ENCODE measurements at places on chromosomes 2 and 18. TPM values are rescaled to one million over a fixed set of nuclear protein-coding genes. Genes with fewer than 3 reads are reported as not detected.

GRCh38 chr2:226489775-226490541 is 309.7 kb downstream of the IRS1 start:
- no peak for DNase-seq

- DNase-seq = no peak
Observed at GRCh38 chr2:45394216-45394615, 216.9 kb downstream of the SRBD1 start.

- no peak for DNase-seq
Observed at GRCh38 chr18:51054764-51055163, 24.8 kb downstream of the SMAD4 start.

- DNase-seq = peak; percentile 81
Observed at GRCh38 chr18:59005262-59005661, 134.4 kb upstream of the SEC11C start.

DNA sequence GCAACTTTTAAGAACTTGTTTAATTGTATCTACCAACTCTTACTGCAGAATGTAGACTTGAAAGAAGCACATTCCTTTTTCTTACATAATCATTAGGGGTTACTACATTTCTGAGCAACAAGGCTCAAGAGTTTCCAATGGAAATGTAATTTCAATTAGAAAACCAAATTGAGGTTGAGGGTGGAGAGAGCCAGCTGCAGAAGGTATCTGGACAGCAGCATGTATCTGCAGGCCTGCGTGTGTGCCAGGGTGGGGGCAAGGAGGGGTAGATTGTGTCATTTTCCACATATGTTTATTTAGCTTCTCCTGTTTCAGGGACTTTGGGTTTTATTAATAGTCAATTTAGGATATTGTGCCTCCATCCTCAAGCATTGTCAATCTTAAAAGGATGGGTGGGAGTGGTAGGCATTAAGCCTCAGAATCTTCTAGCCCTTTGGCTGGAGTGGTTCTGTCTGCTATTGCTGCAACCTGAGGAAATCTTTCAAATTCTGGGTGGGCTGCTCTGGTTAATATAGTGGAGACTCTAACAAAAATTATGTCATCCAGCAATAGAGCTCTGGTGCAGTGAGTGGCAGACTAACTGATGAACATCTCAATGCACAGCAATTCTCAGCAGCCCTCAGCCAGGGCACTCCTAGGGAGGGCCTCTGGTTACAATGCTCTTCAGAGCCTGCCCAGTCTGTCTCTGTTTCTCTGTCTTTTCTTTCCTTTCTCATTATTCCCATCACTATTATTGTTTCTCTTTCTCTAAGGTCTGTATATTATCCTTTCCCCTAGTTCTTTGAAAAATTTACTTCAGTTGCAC is 151.4 kb downstream of the RPIA start:
- no peak for DNase-seq

DNA sequence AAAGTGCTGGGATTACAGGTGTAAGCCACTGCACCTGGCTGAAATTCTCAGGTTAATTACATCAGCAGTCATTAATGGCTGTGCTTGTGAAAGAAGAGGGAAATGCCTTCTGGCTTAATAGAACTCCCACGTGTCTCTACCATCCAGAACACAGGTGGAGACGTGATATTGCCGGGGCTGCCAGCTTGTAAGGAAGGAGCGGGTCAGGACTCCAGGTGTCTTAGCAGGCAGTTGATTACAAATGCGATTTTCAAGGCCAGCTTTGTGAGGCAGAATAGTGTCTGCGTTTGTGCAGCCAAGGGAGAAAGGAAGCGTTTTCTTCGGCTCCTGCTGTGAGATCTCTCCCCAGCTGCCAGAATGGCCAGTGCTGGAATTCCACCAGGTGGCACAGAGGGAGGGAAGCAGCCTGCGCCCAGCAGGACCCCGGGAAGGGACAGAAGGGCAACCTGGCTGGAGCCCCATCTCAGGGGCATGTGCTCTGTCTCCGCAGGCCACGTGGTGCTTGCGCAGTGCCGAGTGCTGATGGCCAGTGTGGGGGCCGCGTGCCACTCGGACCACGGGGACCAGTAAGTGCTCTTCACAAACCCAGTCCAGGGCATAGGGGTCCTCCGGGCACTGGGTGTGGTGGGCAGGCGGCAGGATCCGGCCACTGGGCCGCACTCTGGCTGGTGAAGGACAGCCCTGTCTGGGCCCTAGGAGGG is 3.7 kb upstream of the ESPNL start:
- peak; percentile 58 for DNase-seq

DNA sequence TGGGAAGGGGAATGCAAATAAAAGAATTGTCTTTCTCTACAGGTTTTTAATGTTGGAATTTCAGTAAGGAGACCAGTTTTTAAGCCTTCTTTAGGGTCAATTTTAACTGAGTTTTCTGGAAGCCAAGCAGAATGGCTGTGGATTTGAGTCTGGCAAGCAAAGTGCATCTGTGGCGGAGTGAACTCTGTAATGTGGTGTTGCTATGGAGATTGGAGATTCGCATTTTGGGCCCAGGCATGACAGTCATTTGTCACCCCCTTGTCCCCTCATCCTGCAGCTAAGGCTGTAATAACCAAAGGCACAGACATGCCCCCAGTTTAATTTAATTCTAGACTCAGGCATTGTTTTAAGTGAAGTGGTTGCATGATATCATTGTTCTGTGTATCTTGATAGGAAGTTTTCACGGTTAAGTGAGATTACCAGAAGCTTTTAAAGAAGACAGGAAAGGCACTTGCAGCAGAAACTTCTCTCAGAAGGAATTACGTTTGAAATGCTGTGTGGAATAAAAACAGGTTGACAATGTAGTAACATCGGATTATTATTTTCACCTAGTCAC is 30.6 kb downstream of the ARMC9 start:
- DNase-seq = no peak

DNA sequence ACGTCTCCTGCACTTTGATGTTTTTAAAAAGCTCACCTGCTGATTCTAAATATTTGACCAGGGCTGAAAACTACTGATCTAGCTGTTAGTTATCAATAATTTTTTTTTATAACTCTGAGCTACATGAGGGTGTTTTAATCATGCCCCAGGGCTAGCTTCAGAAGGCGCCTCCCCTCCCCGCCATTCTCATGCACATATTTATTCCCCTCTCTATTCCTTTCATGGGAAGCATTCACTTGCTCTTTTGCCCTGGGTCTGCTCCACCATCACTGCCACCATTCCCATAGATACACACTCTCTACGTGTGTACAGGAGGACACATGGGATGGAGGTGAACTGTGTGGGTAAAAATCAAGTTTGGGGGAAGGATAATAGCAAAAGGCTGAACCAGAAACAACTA is 101.0 kb downstream of the PLA2R1 start:
- DNase-seq = no peak

- DNase-seq = no peak
Observed at GRCh38 chr18:38413193-38413592, 847.6 kb upstream of the CELF4 start.

CCDC148 gene
- total RNA-seq = 0.40 TPM

TSPYL6 gene
- total RNA-seq = not detected

ARHGEF4 gene
- total RNA-seq = 5.2 TPM

RFX8 gene
- 0.19 TPM for total RNA-seq
